ENCODE measurements at places on chromosomes 1 and 21.

- DNase-seq = no peak
These were observed 127.5 kb upstream of the SAMSN1 start for GRCh38 chr21:14673649-14674048.

DNA sequence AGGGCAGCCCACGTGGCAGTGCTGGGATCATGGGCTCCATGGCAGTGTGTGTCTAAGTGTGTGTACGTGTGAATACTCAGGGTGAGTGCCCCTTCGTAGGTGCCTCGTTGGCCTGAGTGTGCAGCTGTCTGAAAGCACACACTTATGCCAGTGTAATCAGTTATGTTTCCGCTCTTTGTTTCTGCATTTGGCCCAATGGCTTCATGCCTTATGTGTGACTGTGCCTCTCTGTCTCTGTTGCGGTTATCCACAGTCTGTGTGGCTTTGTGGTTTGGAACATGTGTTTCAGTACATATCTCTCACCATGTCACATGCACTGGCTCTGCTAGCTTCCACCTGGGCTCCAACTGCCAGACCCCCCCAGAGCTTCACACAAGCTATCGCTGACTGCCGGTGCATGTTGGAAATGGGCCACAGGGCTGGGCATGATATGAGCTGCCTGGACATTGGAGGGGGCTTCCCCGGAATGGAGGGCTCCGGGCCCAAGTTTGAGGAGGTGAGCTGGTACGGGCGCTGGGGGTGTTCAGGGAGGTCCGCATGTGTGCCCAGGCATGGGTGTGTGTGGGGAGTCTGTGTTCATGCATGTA, 70.3 kb upstream of the TINAGL1 start:
- DNase-seq = peak; percentile 83

GRCh38 chr1:222582099-222582774, 7.5 kb downstream of the TAF1A start:
- DNase-seq = peak; percentile 41

DNA sequence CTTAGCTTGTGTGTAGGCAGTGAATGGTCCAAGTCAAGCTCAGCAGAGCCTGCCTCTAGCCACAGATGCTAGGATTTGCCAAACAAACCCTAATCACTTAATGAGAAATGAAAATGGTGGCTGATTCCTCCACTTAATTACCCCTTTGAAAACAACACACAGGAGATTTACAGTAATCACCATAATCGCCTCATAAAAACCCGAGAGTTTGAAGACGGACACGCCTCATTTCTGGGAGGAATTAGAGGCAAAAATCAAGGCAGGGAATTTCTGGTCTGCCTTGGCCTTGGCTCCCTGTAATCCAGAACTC, 16.3 kb upstream of the FOXE3 start:
- no peak for DNase-seq

DNA sequence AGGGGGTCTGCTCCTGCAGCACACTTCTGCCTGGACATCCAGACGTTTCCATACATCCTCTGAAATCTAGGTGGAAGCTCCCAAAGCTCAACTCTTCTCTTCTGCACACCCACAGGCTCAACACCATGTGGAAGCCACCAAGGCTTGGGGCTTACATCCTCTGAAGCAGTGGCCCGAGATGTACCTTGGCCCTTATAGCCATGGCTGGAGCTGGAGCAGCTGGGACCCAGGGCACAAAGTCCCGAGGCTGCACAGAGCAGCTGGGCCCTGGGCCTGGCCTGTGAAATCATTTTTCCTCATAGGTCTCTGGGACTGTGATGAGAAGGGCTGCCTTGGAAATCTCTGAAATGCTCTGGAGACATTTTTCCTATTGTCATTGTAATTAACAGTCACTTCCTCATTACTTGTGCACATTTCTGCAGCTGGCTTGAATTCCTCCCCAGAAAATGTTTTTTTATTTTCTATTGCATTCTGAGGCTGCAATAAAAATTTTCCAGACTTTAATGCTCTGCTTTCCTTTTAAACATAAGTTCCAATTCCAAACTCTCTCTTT, 645.6 kb downstream of the RWDD3 start:
- DNase-seq = no peak

GRCh38 chr1:160425847-160426246, 25.5 kb downstream of the VANGL2 start:
- no peak for DNase-seq

- DNase-seq = no peak
These were observed 26.5 kb upstream of the ITLN1 start for GRCh38 chr1:160911441-160911840.

- DNase-seq = no peak
These were observed 239.0 kb downstream of the TOMM20 start for GRCh38 chr1:234889643-234890042.

- DNase-seq = no peak
These were observed 206.3 kb upstream of the B3GALT2 start for GRCh38 chr1:193392686-193393085.

DNA sequence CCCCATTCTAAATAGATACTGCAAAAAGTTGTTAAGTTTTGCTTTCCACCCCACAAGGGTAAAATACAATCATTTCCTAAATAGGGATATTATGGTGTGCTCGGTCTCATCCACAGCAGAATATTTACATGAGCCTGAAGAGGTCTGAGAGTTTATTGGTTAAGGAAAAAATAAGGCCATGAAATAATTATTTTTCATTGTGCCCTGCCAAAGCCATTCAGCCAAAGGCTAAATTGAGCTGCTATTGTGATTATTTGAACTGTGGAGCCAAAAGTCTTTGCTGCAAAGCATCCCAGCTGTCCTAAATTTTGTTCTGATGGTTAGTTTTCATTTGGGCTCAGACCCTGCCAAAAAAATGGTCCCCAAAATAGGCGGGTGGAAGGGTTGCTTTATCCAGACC, 298.7 kb upstream of the ESRRG start:
- DNase-seq = no peak

DNA sequence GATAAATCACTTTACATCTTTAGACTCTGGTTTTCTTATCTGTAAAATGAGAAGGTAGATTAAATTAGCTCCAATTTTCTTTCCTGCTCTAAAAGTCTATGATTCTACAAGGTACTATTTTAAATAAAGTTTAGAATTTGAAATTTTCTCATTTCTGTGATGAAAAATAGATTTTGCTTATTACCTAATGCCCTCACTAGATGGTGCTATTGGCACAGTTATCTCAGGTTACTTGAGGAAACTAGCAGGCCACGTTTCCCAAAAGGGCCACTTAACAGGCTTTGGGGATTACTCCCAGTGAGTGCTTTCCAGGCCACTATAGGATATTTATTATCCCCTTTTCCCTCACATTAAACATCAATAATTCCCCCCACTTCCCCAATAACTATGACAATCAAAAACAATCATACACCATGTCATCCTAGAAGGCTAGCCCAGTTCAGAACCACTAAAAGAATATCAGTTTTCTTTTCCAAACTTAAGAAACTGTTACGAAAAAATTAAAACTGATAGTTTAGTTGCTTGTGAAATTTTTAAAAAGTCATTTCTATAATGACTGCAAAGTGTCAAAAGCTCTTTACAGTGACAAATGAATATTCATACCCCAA, 30.6 kb downstream of the OMA1 start:
- peak; percentile 76 for DNase-seq

- DNase-seq = peak; percentile 69
These were observed 8.1 kb upstream of the F5 start for GRCh38 chr1:169594391-169594790.

GRCh38 chr1:150072959-150073358, 5.4 kb downstream of the VPS45 start:
- DNase-seq = peak; percentile 17

GRCh38 chr1:23210351-23210785, 6.9 kb downstream of the HTR1D start:
- DNase-seq = no peak

- DNase-seq = peak; percentile 74
These were observed 3.6 kb downstream of the KCNN3 start for GRCh38 chr1:154866257-154867063.

DNA sequence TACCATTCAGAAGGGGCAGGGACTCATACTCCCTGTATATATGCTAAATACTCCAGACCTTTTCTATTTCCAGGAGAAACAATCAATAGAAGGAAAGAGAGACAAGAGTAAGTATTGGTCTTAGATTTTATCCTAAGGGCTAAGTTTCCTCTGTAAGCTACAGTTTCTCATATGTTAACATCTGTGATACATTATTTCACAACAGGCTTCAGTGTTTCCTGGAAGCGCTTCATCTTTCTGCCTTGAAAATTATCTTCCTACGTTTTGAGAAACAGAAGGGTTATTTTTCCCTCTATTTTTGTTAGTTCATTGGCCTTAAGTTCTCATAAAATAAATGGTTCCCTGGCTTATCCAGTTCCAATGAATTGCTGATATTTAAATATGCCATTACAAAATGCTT, 15.6 kb downstream of the FMO1 start:
- DNase-seq = no peak

- peak; percentile 71 for DNase-seq
These were observed 9.8 kb downstream of the IFNGR2 start for GRCh38 chr21:33412832-33413519.

GRCh38 chr1:207453710-207454045, 450 bp upstream of the CR2 start:
- DNase-seq = no peak

DNA sequence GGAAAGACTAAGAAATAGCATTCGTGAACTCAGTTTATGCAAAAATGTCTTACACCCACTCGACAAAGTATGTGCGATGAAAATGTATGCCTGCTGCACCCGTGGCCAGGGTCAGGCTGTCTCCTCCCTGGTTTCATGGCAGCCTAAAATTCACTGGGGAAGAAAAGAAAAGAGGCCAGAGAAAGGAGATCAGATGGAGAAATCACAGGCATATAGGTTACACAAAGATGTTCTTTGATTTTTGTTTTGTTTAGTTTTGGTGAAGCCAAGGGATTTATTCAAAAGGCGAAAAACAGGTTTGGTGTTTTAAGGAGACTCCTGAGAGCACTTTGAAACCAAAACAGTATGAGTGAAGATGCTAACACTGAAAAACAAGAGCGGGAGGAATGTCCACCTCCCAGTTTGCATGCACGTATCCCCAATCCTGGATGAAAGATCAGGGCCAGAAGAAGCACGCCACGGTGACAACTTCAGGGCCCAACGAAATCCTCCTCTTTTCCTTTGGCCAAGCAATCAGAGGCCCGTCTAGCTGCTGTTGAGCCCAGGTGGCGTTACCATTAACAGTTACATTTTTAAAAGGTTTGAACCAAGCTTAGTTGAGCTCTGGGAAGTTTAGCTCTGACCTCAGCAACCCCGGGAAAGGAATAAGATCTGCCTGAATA, 992 bp upstream of the SSX2IP start:
- peak; percentile 8 for DNase-seq

- no peak for DNase-seq
These were observed 88.9 kb downstream of the NTNG1 start for GRCh38 chr1:107229711-107230110.

- DNase-seq = no peak
These were observed 8.2 kb upstream of the PIGK start for GRCh38 chr1:77227381-77227780.

GRCh38 chr1:42210421-42211133, 46.0 kb upstream of the GUCA2A start:
- no peak for DNase-seq

GRCh38 chr1:182707122-182707521, 22.7 kb upstream of the RGS8 start:
- no peak for DNase-seq

DNA sequence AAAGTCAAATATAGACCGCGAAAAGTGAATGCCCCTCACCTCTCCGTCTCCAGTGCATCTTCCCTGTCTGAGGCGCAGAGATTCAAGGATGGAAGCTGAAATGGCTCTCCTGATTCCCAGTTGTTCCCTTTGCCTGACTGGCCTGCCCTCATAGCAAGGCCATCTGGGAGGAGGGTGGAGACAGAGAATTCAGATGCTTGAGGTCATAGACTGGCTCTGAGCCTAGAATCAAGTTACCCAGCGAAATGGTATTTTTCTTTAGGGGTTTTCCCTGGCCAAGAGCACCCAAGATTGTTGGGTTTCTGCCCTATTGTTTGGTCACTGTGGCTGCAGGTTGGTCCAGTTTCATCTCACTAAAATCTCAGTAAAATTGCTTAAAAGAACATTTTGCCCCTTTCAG, 7.2 kb downstream of the METTL13 start:
- no peak for DNase-seq

DNA sequence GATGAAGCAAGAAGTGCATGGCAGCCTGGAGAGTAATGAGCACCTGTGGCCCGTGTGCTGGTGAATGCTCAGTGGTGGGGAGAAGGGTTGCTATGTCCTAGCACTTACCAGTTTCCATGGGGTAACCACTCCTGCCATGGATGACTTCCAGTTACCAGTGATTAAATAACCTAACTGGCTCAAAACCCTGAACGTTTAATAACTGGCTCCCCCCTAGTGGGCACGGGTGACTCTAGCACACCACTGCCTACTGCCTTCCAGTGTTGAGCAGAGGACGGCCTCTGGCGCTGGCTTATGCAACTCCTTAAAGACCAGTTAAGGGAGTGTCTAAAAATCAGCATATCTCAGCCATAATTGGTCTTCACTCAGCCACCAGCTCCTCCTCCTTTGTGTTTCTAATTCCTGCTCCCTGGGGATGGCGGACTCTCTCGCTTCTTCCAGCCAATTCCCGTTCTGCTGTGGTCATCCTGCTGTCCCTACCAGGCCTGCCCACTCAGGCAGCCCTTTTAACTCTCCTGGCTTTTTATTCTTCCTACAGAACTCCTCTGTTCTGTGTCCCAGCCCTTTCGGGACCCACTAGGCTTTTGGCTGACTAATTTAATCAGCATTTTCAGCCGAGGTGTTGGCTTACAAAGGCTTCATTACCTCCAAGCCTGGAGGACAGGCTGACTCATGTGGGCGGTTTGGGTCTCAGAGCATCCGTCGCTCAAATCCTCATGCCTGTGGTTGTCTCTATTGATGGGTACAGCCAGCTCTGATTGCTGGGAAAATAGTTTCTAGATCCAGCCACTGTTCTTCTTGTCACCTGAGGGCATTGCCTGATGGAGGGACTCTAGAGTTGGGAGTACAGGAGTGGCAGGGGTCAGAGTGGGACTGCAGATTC, 332.4 kb downstream of the CAMTA1 start:
- DNase-seq = no peak

- no peak for DNase-seq
These were observed 79.8 kb downstream of the NFASC start for GRCh38 chr1:204950353-204951001.

GRCh38 chr1:202076050-202076511, 46.6 kb upstream of the GPR37L1 start:
- no peak for DNase-seq

- peak; percentile 95 for DNase-seq
These were observed at the start of gene GPR157 for GRCh38 chr1:9128520-9129265. GPR157 (minus strand) TSS chr1:9129102; CDS start chr1:9129027, 75 bp downstream.

- DNase-seq = no peak
These were observed 45.0 kb upstream of the RASAL2 start for GRCh38 chr1:178048883-178049282.

GRCh38 chr1:224696891-224697765, 81.0 kb downstream of the CNIH3 start:
- peak; percentile 7 for DNase-seq

DNA sequence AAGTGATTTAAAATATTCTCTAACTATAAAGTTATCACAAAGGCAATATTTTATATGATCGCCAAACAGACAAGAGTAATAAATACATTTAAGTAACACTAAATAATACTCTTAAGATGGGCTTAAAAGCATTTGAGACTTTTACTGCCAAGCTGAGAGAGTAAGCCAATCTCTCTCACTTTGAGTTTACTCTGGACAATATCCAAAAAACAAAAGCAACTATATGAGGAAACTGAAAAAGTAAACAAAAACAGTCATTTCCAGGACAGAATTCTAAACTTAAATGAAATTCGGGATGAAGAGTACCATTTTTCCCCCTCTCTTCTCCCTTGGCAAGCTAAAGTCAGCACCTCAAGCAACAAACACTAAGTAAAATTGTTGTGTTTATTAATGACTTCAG, 173.2 kb downstream of the COP1 start:
- DNase-seq = no peak

- no peak for DNase-seq
These were observed 136.1 kb downstream of the KIF26B start for GRCh38 chr1:245290836-245291235.

Data from GM12865 (cell line).